Umbilical cord (tissue), 2 donors: ENCODE measurements at places on chromosomes 4 and X.

- no peak for DNase-seq
Observed at GRCh38 chrX:542179-542578, 88.4 kb upstream of the SHOX start.

GRCh38 chrX:137432609-137433008 lies 133.3 kb upstream of the ZIC3 start:
- DNase-seq: no peak

DNA sequence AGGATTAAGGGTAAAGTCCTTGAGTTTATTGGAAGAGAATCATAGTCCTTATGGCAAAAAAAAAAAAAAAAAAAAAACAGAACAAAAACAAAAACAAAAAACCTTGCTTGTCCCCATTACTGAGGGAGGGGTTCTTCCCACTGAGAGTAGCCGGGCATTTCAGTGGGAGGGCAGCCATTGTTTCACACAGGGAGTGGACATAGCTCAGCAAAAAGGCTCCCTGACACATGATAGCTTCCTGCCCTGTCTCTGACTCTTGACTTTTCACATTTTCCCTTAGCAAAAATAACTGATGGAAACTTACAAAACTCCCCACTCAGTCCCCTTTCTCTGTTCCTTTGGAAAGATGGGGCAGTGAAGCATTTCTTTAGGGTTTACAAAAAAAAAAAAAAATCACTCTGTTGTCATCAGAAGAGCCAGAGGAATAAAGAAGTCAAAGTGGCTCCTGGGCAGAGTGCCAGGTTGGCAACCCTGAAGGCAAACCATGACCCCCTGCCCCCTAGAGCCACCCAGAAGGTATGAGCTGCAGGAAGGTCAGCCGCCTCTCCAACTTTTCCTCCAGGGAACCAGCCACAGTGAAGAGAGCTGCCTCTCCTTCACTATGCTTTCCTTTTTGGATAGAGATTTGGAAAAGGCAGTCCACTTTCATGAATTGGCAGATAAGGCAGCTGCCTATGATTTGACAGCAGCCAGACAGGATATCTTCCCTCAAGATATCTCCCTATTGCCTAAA lies 170.6 kb downstream of the KDR start:
- DNase-seq: peak; percentile 5

DNA sequence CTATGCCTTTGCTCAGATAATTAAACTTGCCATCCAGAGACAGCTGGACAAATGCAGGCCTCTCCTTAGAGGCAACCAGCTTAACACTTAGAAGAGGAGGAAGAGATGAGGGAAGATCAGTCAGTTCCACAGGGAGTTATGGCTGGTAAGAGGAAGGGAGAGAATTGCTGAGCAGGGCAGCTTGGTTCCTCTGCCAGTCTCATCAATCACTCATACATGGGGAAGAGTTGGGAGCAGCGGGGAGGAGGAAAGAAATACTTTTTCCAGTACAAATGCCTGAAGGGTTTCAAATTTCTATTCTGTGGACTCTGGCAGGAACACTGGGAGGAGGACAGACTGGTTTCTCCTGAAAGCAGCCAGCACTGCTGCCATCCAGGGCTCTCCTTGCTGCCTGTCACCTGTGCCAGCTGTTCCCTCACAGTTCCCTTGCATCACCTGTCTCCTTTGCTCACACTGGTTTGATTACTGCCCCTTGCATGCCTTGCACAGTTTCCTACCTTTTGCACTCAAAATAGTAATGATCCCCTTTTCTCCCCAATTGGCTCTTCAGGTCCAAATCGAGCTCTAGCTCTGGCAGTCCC lies 59.5 kb downstream of the PGRMC2 start:
- no peak for DNase-seq

GRCh38 chrX:16646366-16647138 lies 3.4 kb upstream of the S100G start:
- no peak for DNase-seq

GRCh38 chr4:4969298-4969697 lies 50.0 kb downstream of the CYTL1 start:
- DNase-seq: peak; percentile 13

- no peak for DNase-seq
Observed at GRCh38 chr4:67521506-67521905, 23.8 kb downstream of the CENPC start.

DNA sequence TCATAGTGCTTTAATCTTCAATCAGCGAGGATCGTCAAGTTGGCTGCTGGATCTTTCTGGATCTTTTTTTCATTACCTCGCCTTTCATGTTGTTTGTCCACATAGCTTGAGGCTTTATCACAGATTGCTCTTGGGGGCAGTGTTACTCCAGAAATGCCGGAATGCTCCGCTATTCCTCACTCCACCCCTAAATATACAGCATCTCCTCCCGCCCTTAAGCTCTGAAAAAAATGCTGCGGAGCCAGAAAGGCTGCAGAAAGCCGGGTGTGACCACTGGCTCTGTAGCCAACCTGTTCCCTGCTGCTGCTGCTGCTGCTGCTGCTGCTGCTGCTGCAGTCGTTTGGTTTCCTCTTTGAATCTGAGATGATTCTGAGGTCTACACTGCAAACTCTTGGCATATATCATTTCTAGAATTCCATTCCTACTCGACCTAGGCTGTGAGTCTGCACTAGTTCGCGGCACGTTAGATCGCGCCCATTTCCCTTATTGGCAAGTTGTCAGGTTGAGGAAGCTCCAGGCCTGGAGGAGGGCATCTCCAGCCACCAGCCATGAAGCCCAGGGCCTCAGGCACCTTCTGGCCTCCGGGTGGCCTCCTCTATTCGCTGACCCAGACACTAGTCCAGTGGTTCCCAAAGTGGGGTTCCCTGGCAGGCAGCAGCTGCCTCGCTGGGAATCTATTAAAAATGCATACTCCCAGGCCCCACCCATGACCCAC lies 34.2 kb downstream of the WDR13 start:
- peak; percentile 95 for DNase-seq

GRCh38 chr4:185134307-185134869 lies 8.7 kb upstream of the SLC25A4 start:
- peak; percentile 60 for DNase-seq

GRCh38 chrX:147736045-147736444 lies 175.7 kb upstream of the FMR1 start:
- DNase-seq: no peak

- DNase-seq: peak; percentile 5
Observed at GRCh38 chrX:30060718-30061117, 154.6 kb upstream of the MAGEB2 start.

- no peak for DNase-seq
Observed at GRCh38 chr4:628311-628741, 3.0 kb downstream of the PDE6B start.

DNA sequence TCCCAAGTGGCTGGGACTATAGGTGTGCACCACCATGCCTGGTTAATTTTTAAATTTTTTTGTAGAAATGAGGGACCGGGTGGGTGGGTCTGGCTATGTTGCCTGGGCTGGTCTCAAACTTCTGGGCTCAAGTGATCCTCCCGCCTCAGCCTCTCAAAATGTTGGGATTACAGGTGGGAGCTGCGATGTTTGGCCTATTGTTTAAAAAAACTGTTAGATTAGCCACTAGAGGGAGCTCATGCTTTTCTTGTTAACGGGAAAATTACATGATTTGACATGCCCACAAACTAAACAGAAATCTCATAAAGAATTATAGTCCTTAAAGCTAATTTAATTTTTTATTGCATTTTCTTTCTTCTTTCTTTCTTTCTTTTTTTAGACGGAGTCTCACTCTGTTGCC lies 5.0 kb upstream of the SDAD1 start:
- peak; percentile 38 for DNase-seq

DNA sequence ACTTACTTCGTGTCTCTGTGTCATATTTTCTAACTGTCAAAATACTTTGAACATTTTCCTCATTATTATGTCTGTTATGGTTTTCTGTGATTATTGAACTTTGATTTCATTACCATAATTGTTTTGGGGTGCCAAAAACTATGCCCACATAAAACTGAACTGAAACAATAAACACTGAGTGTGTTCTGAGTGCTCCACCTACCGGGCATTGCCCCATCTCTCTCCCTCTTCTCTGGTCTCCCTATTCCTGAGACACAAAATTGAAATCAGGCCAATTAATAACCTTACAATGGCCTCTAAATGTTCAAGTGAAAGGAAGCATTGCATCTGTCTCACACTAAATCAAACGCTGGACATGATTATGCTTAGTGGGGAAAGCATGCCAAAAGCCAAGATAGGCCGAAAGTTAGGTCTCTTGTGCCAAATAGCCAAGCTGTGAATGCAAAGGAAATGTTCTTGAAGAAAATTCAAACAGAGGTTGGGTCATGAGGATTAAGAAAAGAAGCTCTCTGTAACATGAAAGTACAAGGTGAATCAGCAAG lies 972.3 kb downstream of the PCDH7 start:
- DNase-seq: no peak

DNA sequence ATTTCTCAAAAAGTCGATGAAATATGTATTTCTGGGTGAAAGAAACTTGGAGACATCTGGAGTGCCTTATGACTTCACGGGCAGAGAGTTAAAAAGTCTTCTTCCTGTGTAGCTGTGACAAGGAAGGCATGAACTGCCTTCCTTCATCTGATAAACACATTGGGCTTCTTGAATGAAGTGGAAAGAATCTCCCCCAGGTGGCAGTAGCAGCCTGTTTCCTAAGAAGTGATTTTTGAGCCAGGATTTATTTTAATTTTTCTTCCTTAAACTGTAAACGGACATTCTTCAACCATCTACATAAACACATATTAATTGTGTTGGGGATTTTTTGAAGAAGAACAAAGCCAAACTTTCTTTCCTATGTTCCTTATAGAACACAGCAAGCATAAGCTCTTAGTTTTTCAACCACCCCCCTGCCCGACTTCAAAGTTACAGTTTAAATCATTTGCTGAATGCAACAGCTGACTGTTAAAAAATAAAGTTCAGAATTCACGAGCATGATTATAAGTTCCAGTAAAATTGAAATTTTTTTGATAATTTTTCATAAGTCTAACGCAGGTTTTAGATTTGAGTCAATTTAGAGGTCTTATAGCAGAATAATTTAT lies 980 bp upstream of the GIMD1 start:
- DNase-seq: peak; percentile 90

DNA sequence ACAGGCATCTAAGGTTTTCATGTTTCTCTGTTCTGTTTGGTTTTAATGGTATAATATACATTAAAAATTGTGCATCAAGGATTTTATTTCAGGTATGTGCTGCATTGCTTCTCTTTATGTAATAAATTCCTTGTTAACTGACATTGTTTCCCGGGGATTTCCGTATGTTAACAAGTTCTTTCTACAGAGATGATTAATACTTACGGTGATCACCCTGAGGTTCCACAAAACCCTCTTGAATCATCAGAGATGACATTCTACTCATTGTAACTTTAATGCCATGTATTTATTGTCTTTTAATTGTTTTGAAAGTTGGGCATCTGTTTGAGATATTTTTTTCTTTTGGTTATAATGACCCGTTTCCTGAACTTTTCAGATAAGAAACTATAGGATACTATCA lies 37.5 kb downstream of the ARHGAP10 start:
- DNase-seq: no peak

DNA sequence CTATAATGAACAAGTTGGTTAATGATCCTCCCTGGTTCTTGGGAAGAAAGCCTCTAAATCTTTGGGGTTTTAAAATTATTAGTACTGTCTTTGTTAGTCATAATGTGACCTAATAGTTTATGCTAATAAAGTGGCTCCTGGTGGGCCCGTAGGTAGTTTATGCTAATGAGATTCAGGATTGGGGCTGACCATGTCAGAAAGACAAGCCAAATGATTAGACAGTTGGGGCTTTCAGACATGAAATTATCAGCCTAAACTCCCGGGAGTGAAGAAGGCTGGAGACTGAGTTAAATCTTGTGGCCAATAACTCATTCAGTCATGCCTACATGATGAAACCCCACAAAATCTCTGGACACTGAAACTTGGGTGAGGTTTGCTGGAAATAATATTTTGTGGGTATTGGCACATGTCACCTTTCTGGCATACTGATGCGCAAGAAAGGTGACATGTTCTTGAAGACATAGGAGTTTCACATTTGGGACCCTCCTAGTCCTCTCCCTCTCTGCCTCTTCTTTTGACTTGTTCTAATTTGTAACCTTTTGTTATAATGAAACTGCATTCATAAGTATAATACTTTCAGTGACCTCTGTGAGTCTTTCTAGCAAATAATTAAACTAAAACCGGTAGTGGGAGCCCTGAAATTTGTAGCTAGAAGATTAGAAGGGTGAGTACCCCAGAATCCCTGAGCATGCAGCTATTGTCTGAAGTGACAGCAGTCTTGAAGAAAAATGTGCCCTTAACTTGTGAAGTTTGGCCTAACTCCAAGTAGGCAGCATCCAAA lies 196.8 kb upstream of the FSTL5 start:
- no peak for DNase-seq

GRCh38 chr4:76377911-76378310 lies 43.0 kb downstream of the CCDC158 start:
- DNase-seq: peak; percentile 67

- DNase-seq: no peak
Observed at GRCh38 chr4:3530051-3530450, 2.2 kb downstream of the LRPAP1 start.

GRCh38 chr4:95249426-95250021 lies 299.2 kb downstream of the UNC5C start:
- no peak for DNase-seq

- DNase-seq: peak; percentile 94
Observed at GRCh38 chr4:158209825-158210807, at the start of gene TMEM144. Gene TMEM144, plus strand, starts transcription at chr4:158210486. Its CDS starts 2,182 bp downstream, at chr4:158212668.

GRCh38 chr4:82268050-82268825 lies 105.6 kb downstream of the HNRNPD start:
- peak; percentile 72 for DNase-seq

- DNase-seq: peak; percentile 5
Observed at GRCh38 chr4:32022071-32022470, 1301.9 kb downstream of the PCDH7 start.

DNA sequence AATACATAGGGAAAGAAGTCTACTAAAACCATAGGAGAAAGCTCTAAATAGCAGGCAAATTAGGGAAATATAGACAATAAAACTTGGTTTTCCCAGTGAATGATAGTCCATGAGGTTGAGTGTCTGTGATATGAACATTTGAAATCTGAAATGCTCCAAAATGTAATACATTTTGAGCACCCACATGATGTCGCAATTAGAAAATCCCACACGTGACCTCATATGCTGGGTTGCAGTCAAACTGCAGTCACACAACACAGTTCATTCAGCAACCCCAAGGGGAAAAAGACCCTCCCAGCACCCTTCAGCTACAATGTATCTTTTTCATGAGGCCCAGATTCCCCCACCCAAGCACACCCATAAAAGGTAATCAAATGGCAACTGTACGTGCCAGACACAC lies 155.6 kb downstream of the BTC start:
- no peak for DNase-seq

DNA sequence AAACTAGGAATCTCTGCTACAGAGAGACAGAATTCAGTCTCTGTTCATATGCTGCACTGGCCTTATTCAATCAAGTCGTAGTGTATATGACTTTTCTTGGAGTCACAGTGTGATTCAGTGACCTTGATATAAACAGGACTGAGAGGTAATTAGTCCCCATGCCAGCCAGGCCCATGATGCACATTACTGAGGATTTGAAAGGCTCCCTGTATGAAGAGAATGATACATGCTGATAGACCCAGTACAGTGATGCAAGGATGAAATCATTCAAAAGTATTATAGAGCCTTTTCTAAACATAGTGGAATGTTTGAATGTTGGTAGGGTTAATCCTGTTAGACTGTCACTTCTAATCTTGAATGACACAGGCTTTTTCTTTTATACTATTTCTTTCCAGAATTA lies 34.1 kb downstream of the ANXA3 start:
- no peak for DNase-seq
